RPMI7951 (cell line): ENCODE measurements at places on chromosomes 11 and 22.

GRCh38 chr11:115291325-115291724 lies 212.9 kb downstream of the CADM1 start:
- DNase-seq, result no peak

DNA sequence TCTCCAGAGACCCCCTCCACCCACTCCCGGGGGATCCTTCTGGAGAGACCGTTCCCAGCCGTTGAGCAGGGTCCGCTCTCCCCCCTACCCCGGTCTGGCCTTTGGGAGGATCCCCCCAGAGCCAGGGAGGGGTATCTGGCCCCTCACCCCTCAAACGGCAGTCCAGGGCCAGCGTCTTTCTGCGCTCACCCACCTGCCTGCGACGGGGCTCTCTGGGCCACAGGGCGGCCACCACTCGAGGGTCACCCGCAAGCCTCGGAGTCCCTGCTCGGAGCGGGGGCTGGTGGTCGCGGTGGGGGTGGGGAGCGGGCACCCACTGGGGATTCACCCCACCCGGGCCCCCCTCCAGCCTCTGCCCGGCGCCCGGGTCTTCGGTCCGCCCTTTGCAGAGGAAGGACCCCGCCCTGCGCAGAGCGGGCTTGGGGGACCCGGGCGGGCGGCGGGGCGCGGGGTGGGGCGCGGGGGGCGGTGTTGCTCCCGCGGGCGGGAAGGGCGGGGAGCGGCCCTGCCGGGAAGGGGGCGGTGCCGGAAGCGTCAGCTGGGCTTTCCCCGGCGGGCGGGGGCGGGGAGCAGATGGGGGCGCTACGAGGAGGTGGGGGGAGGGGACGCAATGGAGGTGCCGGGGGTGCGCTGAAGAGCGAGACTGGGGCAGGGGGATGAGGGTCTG lies 16.6 kb downstream of the CRELD2 start:
- no peak for DNase-seq

- no peak for DNase-seq
These were observed 8.2 kb downstream of the ARRB1 start for GRCh38 chr11:75342966-75343870.

DNA sequence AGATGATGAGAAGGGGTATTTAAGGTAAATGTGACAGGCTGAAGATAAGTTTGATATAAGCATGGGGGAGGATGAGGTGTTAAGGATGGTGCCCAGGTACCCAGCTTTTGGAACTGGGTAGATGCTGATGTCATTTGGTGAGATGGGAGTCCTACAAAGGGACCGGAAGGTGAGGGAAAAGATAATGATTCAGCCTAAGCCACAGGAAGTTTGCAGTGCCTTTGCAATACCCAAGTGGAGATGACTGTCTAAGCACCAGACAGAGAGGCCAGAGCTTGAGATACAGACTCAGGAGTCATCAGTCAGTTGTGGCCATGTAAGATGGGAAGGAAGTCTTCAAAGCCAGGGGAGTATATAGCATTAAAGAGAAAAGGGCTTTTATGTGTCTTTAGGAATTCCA lies 30.0 kb upstream of the SMCO4 start:
- peak; percentile 24 for DNase-seq

DNA sequence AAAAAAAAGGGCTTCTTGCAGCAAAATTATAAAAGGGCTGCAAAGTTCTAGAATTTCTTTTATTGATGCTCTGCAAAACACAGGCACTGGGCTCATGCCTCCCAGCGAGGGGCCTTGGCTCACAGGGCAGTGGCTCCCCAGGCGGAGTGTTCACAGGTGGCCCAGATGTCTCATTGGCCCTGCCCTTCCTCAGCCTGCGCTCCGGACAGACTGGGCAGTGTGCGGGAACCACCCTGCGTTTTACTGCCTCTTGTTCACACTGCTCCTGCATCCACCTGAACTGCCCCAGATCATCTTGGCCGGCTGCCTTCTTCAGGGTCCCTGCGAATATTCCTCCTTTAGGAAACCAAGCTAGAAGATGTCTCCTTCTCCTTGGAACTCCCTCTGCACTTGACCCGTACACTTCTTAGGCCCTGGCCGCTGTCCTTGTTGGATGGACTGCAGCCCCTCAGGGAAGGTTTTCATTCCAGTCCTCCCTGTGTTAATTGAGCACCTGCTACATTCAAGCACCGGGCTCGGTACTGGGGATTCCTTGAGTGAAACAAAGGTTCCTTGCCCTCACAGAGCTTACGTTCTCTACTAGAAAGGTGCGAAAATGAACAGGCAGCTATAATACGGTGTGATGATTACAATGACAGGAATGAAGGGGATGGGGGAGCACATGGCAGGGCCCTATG lies 4.5 kb downstream of the TUBA8 start:
- no peak for DNase-seq

DNA sequence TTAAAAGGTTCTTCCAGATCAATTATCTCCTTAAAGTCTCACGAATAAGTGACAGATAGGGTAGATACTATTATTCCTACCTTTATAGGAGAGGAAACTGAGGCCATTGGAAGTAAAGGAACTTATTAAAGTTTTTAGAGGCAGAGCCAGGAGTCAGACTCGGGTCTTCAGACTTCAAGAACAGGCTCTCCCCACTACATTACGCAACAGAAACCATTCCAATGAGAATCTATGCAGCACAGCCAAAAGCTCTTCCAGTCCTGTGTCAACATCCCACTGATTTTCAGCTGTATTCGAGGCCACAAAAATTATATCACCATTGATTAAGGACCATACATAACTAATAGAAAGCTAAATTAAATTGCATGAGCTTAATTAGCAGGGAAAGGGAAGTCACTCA lies 77.4 kb downstream of the RELT start:
- DNase-seq, result no peak

DNA sequence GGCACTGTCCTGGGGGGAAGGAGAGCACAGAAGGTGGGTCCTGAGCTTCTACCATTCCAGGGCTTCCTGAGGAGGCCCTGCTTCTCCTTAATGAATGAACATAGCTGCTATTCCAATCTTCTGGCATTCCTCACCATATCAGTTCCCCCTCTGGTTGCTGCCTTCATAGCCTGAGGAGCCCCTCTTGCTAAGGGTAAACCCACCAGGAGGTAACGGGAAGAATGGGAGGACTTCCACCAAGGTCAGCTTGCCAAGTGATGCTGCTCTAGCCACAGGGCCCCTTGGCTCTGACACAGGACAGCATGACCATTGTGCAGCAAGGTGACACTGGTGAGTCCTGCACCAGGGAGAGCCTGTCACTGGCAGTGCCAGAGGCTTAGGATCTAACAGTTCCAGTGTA lies 1022.5 kb downstream of the TBC1D22A start:
- DNase-seq, result no peak

GRCh38 chr11:111502611-111503010 lies 9.6 kb downstream of the BTG4 start:
- no peak for DNase-seq

GRCh38 chr11:95655536-95655935 lies 134.0 kb downstream of the FAM76B start:
- no peak for DNase-seq

DNA sequence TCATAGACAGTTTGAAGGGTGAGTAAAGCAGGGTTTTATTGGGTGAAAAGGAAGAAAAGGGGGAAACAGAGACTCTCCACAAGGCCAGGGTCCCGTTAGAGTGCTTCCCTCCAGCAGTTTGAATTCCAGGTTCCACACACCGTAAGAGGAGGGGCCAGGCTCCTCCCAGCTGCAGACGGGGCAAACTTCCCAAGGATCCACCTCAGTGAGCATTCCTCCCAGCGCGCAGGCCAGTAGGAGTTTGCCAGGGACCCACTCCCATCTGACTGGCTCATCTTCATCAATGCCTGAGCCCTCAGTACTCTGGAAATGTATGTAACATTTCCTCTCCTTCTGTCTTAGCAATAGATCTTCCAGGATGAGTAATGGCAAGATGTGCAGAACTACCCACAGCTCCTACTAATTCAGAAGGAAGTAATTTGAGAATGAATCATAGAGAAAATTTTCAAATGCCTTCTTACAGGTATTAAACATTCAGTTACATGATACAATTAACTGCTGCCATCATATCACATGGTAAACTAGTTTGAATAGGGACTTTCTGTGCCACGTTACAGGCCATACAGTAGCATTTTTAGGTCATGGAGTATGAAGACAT lies 34.0 kb upstream of the TRPC6 start:
- peak; percentile 1 for DNase-seq

- DNase-seq, result peak; percentile 42
These were observed 33.2 kb upstream of the CAVIN3 start for GRCh38 chr11:6353367-6353987.

- peak; percentile 80 for DNase-seq
These were observed 491.8 kb downstream of the ETS1 start for GRCh38 chr11:128095466-128095981.

- no peak for DNase-seq
These were observed 8.9 kb downstream of the MYH9 start for GRCh38 chr22:36378869-36379217.

DNA sequence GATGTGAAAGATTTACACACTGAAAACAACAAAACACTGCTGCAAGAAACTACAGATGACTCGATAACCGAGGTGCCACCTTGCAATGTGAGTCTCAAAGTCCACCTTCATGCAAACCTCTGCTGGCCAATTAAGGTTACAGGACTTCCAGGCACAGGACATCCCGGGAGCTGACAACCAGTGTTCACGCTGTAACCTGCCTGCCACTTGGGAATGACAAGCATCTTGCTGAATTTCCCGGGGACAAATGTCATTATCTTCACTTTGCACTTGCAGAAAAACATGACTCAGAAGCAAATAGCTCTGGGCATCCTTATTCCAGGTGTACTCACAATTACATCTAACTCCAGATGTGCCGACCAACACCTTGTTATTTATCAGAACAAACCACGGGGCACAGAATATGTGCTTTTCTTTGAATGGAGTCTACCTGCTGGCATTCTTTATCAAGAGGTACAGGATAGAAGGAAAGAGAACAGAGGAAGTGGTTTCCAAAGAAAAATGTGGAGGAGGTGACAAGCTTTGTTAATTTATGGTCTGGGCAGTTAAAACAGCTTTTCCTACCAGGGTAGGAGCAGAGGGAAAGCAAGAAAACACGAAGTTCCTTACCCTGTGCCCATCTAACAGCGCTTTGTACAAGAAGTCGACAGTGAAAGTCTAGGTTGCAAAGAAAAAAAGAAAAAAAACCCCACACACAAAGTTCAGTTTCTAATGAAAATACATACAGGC lies 72.3 kb downstream of the SHANK2 start:
- no peak for DNase-seq

GRCh38 chr11:65559951-65560537 lies 1.9 kb upstream of the LTBP3 start:
- DNase-seq, result peak; percentile 87

- peak; percentile 88 for DNase-seq
These were observed 5.9 kb upstream of the PHF21A start for GRCh38 chr11:46127150-46127638.

- no peak for DNase-seq
These were observed 219.6 kb downstream of the C11orf87 start for GRCh38 chr11:109641549-109641948.

DNA sequence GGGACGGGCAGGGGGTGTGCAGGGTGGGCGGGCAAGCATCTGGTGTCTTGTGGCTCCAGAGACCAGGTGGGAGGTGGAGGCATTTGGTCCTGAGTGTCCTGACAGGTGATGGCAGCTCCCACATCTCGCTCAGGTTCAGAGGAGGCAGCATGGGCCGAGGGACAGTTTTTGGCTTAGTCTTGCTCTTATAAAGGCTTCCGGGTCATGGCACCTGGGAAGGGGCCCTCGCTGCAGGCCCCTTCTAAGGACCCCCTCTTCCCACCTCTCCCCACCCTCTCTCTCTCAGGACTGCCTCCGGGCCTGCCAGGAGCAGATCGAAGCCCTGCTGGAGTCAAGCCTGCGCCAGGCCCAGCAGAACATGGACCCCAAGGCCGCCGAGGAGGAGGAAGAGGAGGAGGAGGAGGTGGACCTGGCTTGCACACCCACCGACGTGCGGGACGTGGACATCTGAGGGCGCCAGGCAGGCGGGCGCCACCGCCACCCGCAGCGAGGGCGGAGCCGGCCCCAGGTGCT lies 9.9 kb downstream of the CCND1 start:
- DNase-seq, result no peak

DNA sequence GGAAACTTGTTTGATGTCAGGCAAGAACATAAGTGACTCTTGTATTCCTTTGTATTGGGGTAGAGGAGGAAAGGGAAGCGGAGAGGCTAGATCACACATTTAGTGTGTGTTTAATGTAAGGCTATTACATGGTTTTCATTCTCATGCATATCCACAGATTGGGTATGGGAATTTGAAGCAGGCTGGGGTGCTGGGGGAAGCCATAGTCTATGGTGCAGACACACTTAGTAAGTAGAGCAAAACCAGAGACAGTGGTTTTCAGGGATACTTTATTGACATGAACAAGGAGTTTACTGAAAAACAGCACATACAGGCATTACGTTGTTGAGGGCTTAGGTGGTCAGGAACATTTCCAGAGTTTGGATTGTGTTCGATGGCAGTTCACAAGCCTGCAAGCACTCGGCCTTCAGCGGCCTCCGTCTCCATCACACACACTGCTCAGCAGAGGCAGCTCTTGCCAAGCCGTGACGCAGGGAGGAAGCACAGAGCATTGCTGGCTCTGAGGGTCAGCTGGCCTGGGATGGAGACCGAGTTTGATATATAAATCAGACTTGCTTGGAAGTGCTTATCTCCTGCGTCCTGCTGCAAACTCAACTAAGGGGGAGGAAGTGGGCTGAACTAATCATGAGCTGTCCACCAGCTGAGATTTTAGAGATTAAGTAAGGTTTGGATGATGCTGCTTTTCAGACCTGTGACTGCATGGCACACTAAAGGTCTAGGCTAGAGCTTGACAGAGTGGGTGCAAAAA lies 25.3 kb downstream of the SCN3B start:
- peak; percentile 64 for DNase-seq

DNA sequence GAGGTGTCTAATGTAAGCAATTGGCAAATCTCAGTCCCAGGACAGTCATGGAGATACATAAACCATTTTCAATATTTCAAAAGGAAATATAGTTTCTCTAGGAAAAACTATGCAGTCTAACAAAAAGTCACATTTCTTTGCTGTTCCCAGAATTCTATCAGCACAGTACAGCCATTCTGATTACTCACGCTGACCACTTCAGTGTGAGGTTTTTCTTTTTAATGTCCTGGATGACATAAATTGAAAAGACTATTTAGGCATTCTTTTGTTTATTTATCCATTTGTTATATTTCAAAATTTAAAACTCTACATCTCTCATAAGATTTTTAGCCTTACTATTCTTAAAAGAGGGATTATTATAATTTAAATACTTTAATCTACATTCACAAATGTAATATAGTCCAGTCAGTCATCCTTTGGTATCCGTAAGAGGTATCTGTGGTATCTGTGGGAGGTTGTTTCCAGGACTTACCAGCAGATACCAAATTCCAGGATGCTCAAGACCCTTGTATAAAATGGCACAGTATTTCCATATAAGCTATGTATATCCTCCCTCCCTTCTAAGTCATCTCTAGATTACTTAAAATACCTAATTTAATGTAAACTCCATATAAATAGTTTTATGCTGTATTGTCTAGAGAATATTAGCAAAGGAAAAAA lies 331.1 kb upstream of the PITPNB start:
- DNase-seq, result no peak

- DNase-seq, result no peak
These were observed 419.7 kb upstream of the CNTN5 start for GRCh38 chr11:98600786-98601773.
